Left lobe of liver (tissue), 2 donors: ENCODE measurements at places on chromosomes 4 and X.

GRCh38 chrX:125505207-125505606, 185.5 kb downstream of the TEX13C start:
- DNase-seq, result no peak

- no peak for DNase-seq
These were observed 119.4 kb downstream of the LUZP4 start for GRCh38 chrX:115408771-115409400.

DNA sequence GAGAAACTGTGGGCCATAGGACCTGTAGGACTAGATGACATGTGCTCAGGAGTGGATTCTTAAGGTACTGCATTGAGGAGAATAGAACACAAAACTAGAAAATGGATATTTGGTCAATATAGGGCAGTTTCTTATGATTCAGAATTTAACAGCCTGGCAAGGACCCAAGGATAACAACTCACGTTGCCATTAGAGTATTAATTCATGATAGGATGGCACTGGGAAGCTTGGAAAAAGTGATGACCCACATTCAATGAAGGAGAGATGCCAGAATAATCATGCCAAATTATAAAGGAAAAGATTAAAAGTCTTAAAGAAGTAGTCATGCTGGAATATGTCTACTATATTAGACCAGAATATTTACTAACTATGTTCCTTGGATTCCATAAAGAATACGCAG, 594.5 kb downstream of the ANKRD50 start:
- no peak for DNase-seq

DNA sequence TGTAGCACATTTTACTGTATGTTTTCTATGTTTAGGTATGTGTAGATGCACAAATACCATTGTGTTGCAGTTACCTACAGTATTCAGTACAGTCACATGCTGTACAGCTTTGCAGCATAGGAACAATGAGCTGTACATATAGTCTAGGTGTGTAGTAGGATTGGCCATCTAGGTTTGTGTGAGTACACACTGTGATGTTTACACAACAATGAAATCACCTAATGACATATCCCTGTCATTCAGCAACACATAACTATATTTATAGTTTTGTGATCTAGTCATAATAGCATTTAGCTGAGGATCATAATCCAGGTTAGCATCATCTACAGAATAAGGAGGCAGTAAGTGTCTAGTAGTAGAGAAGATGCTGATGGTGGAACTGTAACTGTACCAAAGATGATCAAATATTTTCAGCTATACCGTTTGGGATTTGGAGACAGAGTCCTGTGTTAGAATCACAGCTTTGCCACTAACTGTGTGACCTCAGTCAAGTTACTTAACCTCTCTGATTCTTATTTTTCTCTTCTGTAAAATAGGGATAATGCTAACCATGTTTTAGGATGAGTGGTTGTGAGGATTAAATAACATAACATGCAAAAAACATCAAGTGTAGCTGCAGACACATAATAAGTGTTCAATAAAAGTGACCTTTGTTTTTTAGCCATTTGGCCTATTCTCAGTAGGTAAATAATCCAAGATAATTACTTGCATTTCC, 73.3 kb downstream of the LIMCH1 start:
- DNase-seq, result no peak

GRCh38 chr4:40656201-40656863, 26.7 kb upstream of the RBM47 start:
- no peak for DNase-seq

DNA sequence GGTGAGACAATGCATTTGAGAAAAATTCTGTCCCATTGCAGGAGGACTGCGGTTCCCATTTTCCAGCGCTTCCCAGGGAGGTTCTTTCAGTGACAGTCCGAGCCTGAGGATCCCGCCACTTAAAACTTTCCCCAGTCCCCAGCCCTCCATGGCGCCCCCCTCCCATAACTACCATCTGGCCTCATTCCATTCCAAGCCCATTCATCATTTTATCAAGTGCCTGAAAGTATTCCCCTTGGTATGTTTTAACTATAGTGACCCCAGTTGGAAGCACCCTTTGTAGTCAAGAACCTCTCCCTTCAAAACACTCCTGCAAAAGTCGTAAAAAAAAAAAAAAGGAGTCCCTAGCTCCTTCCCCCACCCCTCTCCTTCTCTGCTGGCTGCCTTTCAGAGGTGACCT, 1.2 kb downstream of the RASL11B start:
- DNase-seq, result no peak

DNA sequence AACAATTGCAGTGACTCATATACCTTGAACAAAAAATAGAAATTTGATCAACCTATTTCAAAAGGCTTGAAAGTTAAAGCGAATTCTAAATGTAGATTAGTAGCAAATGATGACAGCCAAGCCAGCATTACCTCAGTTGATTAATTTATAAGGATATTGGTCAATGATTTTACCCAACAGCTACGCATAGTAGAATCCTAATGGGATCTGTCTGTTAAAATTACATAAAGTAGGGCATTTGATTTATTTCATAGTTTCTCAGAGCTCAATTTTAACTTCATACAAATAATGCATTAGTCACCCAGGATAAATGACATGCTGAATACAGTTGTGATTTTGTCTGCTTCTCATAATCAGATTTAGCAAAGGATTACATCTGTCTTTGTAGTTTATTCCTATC, 12.0 kb downstream of the AFF2 start:
- DNase-seq, result no peak

DNA sequence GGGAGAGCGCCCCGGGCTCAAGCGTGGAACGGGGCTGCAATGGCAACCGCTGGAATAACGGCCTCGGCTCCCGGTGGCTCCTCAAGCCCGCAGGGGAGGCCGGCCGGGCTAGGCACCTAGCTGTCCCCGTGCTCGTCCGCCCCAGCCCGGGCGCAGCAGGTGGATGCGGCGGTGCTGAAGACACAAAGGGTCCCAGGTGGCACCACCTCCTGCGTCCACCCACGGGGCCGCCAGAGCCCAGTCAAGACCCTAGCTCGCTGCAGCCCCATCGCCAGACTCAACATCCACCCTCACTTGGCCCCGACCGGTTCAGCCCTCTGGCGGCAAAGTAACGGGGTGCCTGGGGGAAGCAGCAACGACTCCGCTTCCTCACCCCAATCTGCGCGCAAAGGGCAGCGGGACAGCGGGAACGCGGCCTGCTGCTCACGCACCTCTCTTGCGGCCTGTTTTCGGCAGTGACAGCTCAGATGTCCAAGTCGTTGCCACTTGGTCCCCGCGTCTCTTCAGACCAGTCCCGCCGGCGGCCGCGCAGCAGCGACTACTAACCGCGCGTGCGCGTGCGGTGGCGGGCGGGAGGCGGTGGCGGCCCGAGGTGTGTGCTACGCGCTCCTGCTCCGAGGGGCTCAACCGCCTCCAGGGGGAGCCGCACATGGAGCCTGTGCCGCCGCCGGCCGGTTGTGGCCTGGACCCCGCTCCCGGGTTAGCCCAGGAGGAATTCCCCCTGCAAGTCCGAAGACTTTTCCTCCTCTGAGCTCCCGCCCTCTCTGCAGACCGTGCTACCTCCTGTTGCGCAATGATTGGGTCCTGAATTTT, at the start of gene CLGN:
TSS of gene CLGN (minus strand) at position 543 of the 813 bp plus-strand sequence. CDS start 14,570 bp downstream, outside the sequence.
- peak; percentile 71 for DNase-seq

DNA sequence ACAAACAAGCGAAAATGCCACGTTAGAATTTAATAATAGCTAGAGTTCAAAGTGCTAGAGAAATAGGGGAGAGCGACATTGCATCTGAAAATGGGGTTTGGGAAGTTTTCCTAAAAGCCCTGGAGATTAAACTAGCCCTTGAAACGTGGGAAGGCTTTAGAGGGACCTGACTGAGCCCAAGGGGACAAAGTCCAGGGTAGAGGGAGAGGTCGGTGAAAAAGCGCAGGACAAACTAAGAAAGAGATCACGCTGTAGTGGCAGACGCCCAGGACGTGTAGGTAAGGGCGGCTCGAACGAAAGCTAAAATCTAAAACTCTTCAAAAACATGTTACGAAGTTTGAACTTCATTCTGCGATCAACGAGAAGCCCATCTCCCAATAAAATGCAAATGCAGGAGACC, 1.1 kb upstream of the ATP11C start:
- DNase-seq, result peak; percentile 67
